ENCODE measurements at places on chromosomes 1 and 21. TPM values are rescaled to one million over a fixed set of nuclear protein-coding genes. Genes with fewer than 3 reads are reported as not detected.

Gene SYT11
- 0.76 TPM for polyA plus RNA-seq

Gene WLS
- polyA plus RNA-seq: 37.9 TPM

Gene IL10
- 1.9 TPM for polyA plus RNA-seq

- DNase-seq: peak; percentile 35
Observed at GRCh38 chr1:234971586-234972297, 156.9 kb downstream of the TOMM20 start.

GRCh38 chr1:26125946-26126320 is 14.3 kb downstream of the PDIK1L start:
- DNase-seq: no peak

DNA sequence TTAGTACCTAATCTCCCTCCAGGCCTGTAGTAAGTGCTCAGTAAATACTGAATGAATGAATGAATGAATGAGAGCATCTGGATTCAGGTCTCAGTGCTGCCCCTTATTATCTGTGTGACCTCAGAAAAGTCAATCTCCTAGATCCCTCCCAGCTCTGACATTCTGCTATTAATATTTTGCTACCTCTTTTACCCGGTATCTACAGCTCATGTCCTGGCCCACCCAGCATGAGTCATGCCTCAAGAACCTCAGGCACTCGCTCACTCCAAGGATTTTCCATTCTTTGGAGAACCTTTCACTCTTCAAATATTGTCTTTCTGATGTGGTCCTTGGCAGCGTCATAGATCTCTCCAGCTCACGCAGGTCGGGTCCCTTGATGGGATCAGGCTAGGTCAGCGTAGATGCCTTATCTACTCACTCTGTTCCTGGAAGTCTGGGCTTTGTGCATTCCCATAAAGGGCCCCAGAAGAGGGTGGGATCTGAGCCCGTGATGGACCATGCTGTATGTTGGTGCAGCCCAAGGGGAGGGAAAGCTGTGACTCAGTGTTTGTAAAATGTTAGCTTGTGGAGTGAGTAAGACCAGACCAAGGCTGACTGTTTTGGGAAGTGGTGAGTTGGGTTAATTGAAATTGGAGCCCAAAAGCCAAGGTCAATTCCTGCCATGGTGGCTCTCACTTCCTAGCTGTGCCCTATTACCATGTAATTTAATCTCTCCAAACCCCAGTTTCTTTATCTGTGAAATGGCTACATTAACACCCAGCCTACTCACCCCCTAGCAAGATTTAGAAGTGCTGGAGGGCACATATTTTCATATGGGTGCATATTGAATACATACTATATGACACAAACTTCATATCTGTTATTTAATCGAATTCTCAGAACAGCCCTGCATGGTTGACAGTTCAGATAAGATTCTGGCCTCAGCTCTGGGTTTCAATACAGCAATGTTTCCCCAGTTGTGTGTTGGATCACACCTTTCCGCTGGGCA is 214.1 kb upstream of the USP24 start:
- peak; percentile 89 for DNase-seq

Data from stomach (tissue), 19 donors.